ENCODE measurements at places on chromosomes 3 and 15.
A peak's percentile ranks its signal among the peaks of the same experiment; 100 is the strongest.

- no peak for DNase-seq
Measured at GRCh38 chr15:29972051-29972450, 110.7 kb upstream of the GOLGA8J start.

DNA sequence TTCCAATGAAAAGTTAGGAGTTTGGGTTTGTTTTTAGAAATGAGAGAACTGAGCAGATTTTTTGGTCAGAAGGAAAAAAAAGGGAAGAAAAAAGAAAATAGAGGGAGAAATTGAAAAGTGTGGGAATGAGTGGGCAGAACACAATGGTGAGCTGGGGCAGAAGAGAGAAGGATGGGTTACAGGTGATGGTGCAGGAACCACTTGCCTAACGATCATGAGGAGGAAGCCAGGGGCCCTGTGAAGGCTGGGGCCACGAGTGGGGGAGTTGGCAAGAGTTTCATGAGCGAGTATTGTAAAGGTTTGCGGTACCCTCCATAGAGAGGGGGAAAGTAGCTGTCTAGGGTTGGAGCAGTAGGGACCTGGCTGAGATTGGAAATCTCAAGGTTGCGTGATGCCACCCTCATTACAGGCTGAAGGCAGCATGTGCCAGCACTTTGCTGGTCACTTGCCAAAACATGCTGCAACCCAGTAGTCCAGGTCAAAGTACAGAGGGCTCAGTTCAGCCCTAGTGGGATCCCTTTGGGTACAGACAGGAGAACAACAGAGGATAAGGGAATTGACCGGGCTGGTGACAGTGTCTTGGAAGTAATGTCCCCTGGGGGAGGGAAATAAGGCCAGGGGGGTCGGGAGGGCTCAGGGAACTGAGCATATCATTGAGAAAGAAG, 6.6 kb downstream of the IVD start:
- no peak for DNase-seq

DNA sequence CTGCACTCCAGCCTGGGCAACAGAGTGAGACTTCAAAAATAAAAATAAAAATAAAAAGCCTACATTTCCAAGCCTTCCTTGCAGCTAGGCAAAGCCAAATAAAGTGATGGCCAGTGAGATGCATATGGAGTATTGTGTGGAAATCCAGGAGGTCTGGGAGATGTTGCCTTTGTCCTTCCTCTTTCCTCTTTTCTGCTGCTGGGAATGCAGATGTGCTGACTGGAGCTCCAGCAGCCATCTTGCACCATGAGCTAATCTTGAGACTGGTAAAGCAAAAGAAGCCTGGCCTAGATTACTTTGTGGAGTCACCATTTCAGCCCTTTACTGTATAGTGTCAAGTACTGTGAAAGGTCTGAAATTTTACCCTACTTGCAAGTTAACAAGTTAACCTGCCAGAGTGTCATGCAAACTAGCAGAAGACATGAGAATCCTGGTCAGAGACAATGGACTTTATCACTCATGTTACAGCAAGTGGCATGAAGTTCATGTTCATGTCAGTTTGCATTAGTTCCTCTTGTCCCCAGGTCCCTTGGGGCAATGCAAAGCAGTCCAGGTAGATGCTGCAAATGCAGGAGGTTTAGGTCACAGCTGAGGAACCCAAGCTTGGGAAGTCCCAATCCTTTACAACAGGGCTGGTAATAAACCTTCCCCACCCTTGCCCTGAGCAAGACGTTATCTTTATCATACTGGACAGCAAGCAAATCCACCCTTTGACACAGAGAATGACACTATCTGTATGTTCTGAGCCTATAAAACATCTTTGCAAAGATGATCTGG, 103.1 kb downstream of the TLE3 start:
- DNase-seq = no peak

- no peak for DNase-seq
Measured at GRCh38 chr3:98745718-98746117, 17.4 kb upstream of the ST3GAL6 start.

DNA sequence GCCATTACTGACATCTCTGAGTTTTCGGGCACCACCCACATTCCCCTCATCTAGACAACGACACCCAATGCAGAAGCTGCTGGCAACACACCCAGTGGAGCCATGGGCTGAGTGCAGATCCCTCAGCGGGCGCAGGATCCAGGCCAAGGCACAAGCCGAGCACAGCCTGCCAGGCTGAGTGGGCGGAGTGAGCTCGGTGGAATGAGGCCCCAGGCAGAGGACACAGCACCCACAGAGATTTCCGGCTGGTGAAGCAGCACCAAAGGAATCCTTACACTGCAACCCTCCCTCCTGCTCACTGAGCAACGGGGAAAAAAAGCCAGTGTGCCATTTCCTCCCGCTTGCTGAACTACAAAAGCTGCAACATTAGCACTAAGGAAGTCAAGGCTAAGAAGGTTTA, 34.3 kb downstream of the ZMAT3 start:
- peak; percentile 50 for DNase-seq

GRCh38 chr3:98329392-98330124, 24.1 kb upstream of the OR5K4 start:
- DNase-seq = peak; percentile 49

DNA sequence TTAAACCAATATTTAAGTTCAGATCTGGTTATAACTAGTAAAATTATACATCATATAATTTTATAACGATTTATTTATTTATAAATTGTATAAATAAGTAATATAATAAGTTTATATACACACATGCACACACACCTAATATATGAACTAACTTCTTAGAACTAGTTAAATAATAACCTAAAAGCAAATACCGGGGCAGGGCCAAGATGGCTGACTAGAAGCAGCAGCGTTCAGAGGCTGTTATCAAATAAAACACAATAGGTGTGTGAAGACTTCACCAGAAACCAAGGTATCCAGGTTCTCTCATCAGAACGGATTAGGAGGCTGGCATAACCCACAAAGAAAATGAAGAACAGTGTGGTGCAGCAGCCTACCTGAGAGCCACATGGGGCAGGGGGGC, 653.6 kb upstream of the CBLB start:
- DNase-seq = no peak

DNA sequence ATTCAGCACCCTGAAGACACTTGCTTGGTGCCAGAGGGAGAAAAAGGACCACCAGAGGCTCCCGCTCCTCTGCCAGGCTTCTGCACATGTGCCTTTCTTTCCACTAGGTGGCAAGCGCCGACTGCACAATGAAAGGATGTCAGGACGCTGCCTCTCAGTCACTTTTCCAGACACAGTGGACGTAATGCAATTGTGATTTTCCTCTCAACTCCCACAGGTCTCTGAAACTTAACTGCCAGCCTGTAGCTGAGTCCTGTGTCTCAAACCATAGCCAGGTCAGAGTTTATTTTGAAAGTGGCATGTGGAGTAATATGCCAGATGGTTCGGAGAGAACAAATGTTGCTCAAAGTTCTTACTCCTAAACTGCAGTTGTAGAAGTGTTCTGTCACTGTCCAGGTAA, 162.9 kb downstream of the ITPR1 start:
- DNase-seq = peak; percentile 72

DNA sequence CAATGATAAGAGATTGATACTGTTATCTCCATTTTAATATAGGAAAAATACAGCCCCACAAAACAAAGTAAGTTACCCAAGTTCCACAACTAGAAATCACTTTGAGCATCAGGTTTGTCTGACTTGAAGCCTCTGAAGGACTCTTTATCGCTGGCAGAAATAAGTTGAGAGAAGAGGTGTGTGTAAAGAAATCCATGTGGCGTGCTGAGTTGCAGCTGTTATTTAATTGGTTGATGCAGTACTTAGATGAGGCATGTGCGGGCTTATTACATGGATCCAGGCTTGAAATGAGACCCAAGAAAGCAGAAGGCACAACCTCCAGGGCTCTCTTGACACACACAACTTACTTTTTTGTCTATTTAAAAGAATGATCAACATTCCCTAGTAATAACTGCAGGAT, 221.3 kb downstream of the PDZRN3 start:
- DNase-seq = no peak
